ENCODE measurements at places on chromosomes 13 and 19.

DNA sequence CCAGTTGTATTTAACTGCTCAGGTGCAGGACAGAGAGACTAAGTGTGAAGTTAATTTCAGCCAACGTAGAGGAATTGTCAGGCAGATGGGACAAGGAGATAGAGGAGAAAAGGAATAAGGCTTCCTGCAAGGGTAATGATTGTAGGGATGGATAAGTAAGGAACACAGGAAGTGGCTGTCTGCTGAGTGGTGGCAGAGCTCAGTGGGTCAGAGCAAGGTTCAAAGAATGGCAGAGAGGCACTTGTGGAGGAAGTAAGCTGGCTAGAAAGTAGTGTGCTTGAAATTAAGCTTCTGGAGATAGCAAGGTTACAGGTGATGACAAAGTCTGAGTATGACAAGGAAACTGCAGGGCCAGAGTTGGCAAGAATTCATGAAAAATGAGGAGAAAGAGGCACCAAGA lies 47.9 kb downstream of the USPL1 start:
- no peak for DNase-seq

DNA sequence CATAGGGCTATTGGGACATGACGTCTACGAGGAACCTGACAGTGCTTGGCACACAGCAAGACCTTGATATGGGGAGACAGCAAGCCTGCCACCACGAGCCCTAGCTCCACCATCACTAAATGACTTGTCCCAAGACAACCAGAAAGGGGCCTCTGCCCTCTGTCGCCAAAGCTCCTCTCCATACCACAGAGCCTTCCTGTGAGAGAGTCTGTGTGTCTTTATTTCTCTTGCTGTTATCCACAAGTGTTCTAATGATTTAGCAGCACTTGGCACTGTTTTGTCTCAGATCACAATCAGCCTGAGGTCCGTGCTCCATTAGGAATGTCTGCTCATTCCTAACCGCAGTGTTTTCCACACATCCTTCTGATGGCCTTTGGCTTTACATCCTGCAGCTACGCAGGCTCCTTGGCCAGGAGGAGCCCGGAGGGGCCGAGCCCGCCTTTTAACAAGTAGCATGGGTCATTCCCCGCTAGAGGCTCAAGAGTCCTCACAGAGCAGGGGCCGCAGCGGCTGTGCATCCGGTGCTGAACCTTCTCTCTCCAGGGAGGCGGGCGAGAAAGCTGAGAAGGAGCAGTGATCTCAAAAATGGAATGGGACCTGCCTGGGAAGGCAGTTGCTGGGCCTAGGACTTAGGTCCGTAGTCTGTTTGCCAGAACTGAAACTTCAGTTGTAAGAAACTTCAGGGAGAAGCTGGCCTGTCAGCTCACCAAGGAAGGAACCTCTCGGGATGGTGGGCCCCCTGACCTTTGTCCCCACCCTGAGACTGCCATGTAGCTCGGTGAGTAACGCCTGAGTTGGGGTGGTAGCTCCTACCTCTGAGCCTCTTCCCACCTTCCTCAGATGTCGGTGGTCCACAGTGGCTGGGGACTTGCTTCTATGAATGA lies 61.1 kb upstream of the HMGB1 start:
- peak; percentile 29 for DNase-seq

DNA sequence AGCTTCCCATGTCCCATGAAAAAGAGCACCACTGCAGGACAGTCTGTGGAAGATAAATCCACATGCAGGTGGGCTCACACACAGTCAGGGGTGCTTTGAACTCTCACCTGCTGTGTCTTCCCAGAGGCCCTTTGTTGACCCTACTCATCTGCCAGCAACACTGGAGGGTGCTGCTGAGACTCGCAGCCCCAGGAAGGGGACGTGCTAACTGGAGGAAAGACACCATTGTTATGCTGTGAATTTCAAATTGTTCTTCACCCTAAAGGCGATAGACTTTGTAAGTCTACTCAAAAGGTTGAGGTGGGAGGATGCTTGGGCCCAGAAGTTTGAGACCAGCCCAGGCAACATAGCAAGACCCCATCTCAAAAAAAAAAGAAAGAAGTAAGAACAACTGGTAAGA lies 107.3 kb upstream of the SERP2 start:
- DNase-seq = no peak

GRCh38 chr13:43783820-43784219 lies 3.0 kb downstream of the ENOX1 start:
- DNase-seq = peak; percentile 50

DNA sequence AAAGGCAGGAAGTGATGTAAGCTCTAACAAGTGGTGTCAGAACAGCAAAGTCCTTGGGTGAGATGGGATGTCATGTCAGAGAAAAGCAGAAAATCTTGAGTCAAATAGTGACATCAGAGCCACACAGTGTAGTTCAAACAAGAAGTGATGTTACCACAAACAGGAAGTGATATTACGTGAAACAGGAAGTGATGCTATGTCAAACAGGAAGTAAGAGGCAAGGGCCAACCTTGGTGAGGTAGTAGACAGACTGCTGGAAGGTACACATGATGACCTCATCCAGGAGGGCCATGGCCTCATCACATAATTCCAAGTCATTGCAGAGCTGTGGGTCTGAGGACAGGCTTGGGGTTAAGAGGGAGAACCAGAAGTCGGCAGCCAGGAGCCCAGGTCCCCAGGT lies 7.0 kb upstream of the MAMSTR start:
- no peak for DNase-seq

DNA sequence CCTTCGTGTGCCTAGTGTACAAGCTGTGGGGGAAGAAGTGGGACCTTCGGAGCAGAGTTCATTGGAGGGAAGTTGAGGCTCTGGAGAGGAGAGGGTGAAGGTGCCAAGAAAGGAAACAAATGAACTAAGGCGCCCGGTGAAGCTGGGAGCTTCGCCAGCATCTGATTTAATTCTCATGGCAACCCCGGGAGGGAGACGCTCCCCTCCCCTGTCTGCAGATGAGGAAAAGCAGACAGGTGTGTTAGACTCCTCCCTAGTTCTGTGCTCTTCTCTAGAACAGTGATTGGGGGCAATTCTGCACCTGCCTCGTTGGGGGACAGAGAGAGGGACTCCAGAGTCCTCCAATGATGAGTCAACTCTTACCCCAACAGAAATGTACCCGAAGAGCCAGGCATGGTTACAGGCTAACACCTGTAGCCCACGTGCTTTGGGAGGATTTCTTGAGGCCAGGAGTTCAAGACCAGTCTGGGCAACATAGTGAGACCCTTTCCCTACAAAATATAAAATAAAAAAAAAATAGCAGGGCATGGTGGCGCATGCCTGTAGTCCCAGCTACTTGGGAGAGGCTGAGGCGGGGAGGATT lies 4.2 kb downstream of the SSC5D start:
- no peak for DNase-seq

DNA sequence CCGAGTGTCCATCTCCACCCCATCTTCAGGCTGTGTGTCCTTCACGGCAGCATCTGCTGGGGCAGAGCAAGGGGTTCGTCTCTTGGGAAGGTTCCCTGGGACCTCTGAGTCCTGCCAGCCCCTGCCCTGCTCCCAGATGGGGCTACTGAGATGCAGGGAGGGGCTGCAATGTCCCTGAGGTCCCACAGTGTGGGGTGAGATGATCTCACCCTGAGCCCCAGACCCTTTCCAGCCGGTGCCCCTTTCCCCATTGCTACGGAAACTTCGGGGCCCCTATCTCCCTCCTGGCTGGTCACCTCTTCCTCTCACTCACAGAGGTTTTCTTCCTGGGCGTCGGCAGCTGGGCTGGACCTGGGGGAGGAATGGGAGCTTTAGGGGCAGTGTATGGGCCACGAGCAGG lies 5.0 kb downstream of the LILRB2 start:
- no peak for DNase-seq

- DNase-seq = no peak
Observed at GRCh38 chr19:34575206-34575605, 93.6 kb downstream of the WTIP start.

GRCh38 chr19:50387176-50387867 lies 3.2 kb downstream of the POLD1 start:
- DNase-seq = no peak

DNA sequence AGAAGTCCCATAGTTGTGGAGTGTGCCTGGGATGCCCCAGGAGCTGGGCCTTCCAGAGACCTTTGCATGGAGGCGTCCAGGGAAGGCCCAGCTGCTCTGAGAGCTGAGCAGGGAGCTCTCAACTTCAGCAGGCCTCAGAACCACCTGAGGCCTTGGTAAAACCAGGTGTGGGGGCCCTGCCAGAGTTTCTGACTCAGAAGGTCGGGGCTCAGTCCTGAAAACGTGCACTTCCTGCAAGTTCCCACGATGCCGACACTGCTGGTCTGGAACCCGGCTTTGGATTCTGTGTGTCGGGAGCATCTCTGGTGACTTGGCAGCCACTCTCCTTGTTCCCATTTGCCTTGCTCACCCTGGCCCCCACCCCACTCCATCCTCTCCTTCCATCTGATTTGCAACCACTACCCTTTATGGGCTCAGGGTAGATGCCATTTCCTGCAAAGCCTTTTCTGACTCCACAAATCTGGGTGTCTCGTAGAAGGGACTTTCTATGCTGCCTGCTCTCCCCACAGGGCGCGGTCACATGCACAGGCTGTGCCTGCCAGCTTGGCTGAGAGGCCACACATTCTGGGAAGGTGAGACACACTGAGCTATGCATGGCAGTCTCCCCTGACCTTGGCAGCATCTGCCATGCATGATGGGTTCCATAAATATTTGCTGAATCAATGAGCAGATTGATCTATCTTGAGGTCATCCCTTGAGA lies 244.7 kb downstream of the COL4A1 start:
- no peak for DNase-seq

- DNase-seq = no peak
Observed at GRCh38 chr13:73522937-73523336, 464.1 kb downstream of the KLF5 start.

DNA sequence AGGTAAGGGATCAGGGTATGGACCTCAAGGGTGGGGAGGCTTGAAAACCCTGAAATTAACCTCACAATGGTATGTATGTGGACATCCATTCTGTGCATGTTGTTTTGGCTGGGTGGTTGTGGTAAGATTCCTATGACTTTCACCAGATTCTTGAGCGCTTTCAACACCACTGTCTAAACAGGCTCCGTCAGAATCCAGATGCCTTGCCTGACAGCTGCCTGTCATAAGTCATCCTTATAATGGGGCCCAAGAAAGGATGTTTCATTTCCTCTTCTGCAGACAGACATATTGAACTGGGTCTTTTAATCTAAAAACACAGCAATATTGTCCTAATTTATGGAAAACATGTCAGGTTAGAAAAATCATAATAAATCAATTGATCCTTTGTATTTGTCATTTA lies 41.3 kb downstream of the ALOX5AP start:
- DNase-seq = no peak

DNA sequence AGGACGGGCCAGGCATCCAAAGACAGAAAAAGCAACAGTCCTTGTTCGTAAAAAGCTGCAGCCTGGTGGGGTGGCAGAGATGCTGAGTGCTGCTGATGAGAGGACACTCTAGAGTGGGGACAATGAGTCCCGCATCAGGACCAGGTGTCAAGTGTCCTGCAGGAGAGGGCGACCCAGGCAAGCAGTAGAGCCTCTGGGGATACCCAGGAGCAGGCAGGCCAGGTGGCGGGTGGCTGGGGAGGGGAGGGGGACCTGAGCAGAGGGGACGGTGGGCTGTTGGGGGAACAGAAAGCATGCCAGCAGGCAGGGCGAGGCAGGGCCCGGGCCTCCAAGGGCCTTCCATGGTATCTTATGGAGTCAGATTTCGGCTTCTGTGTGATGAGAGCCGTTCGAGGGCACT lies 35.8 kb downstream of the GGACT start:
- no peak for DNase-seq

DNA sequence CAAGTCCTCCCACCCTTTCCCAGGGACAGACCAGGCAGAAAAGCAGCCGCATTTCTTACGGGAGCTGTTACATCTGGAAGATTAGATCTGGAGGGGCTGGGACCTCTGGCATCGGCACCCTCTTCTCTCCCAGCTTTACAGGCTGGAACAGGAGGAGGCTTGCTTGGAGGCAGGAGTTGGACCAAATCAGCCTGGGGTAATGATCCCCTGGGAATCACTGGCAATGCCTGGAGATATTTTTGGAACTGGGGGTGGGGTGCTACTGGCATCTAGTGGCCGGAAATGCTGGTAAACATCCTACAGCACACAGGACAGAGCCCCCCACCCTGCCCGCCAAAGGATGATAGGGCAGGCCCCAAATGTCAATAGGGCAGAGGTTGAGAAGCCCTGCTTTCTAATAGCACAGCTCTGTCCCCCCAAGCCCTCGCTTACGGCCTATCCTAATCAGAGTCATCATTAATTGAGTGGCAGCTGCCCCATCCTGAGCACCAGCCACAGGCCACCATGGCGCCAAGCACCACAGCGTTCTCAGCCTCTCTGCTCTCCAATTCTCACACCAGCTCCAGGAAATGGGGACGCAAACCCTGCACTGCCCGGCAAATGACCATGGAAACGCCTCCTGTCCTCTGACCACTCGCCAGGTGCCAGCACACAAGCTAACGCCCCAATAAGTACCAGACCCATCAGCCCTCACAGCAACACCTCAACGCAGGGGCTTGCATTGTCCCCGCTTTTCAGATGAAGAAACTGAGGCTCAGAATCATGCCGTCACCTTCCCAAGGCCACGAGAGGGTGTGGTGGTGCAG lies 20.6 kb downstream of the LRRC4B start:
- DNase-seq = peak; percentile 35

GRCh38 chr13:113125506-113126264 lies 3.1 kb downstream of the F10 start:
- peak; percentile 4 for DNase-seq

- DNase-seq = no peak
Observed at GRCh38 chr13:42331009-42331408, 59.1 kb downstream of the AKAP11 start.

DNA sequence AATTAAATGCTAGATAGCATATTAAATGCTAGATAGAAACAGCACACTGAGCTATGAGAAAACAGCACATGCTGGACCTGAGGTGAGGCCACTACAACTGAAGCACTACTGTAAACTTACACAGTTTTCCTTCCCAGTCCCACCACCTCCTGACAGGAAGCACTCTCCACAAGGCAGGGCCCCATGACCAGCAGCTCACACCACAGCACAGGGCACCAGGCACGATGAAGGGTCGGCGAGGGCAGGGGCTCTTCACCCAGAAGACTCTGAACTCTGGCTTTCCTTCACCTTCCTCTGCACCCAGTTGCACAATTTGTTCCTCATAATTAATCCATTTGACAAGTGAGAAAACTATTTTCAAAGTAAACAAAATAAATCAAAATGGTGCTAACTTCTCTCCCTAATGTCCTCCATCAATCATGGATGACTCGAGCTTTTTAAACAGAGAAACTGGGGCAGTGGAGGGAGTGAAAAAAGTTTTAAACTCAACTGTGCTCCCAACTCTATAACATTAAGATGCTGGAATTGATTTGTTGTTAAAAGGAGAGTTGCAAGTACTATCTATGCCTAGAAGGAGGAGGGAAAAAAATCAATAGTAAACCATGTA lies 568.7 kb downstream of the UQCRFS1 start:
- DNase-seq = no peak

- DNase-seq = no peak
Observed at GRCh38 chr13:111662895-111663294, 342.5 kb downstream of the TEX29 start.

GRCh38 chr13:39313721-39314120 lies 275.5 kb downstream of the NHLRC3 start:
- DNase-seq = no peak

DNA sequence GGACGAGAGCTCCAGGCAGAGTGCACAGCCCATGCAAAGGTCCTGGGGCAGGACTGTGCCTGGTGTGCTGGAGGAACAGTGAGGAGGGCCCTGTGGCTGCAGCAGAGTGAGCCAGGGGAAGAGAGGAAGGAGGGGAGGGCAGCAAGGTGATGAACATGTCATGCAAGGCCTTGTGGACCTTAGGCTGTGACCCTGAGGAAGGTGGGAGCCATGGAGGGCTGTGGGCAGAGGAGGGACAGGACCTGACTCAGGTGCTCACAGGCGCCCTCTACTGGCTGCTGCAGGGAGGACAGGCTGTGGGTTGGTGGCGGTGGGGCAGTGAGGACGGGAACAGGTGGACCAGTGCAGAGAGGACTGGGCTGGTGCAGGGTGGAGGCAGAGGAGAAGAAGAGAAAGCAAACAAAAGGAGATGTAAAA lies 170.3 kb downstream of the PTPRS start:
- DNase-seq = peak; percentile 49
